ENCODE measurements at places on chromosomes 11 and 22. TPM values are rescaled to one million over a fixed set of nuclear protein-coding genes. Genes with fewer than 3 reads are reported as not detected.

DNA sequence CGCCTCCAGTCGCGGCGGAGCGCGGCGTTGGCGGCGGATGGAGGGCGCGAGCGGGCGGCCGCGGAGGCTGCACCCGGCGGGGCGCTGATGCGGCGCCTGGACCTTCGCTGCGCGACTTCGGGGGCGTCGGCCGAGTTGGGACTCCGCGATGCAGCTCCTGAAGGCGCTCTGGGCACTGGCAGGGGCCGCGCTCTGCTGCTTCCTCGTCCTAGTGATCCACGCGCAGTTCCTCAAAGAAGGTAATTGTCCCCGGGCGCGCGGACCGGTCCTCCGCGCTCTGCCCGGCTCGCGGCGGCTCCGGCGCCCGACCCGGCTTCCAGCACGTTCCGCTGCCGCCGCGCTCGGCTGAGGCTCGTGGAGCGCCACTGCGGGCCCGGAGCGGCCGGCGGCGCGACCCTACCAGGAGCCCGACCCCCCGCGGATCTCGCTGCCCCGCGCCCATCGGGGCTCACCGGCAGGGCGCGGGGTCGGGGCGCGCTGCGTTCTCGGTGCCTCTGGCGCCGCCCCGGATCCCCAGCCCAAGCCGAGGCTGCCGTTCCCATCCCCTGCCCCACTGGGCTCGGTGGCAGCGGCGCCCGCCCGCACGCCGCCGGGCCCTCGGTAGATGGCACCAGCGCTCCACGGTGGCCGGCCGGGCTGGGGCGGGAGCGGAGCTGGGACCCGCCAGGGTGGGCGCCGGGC, 1251.2 kb downstream of the BRD1 start:
- DNase-seq: peak; percentile 20

DNA sequence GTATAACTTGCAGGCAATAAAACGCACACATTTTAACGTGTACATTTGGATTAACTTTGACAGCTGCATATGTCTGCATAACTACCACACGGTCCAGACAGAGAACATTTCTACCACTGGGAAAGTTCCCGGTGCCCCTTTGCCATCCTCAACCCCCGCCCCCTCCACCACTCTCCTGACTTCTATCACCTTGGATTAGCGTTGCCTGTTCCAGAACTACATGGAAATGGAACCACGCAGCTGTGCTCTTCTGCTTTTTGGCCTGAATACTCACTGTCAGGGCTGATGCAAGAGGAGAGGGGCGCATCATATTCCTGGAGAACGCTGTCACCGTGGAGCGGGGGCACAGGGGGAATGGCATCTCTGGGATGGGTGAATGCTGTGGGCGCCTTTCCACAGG, 62.1 kb downstream of the LRP5 start:
- DNase-seq: no peak

DNA sequence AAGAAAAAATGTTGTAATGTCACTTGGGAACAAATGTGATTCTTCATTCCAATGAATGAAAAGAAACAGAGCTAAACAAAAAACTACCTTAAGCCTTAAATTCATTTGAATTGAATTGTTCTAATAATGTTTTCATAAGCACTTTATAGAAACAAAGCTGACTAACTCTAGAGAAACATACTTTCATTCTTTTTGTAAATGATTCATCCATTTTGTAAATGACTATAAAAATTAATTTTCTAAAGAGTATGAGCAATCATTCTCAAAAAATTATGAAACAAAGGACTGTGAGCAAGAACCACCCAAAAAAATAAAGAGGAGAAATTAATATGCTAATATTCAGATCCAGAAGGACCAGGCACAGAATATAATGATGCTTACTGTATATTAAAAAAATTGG, 986.5 kb upstream of the CHORDC1 start:
- DNase-seq: no peak

GRCh38 chr11:82734120-82734479, 436 bp upstream of the FAM181B start:
- no peak for DNase-seq

- peak; percentile 37 for DNase-seq
Observed at GRCh38 chr11:125338886-125339811, 156.9 kb downstream of the FEZ1 start.

DNA sequence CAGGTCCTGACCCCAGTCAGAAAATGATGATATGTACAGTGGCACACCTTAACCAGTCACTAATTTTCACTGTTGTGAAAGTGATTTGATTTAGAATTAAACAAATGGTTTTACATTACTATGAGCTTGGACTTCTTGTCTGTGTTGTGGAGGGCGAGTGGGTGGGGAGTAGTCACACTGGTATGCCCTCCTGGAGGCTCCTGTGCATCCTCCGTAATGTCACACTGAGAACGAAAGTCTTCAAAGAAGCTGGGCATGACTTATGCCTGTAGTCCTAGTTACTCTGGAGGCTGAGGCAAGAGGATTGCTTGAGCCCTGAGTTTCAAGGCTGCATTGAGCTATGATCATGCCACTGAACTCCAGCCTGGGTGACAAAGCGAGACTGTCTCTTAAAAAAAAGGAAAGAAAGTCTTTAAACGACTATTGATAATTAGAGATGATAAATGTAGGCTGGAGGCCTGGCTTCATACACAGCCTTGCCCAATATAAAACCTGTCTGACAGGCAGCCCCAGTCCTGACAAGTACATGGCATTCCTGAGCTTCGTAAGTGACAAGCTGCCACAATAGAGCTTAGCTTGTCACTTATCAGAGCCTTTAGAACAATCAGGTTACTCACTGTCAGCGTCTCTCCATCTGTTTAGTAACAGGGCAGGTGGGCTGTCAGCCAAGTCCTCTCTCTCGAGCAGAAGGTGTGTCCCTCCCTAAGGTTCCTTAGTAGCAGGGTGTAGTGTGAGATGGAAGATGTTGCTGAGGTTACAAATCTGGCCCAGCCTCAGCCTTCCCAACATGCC, 5.0 kb upstream of the LIMK2 start:
- peak; percentile 87 for DNase-seq

DNA sequence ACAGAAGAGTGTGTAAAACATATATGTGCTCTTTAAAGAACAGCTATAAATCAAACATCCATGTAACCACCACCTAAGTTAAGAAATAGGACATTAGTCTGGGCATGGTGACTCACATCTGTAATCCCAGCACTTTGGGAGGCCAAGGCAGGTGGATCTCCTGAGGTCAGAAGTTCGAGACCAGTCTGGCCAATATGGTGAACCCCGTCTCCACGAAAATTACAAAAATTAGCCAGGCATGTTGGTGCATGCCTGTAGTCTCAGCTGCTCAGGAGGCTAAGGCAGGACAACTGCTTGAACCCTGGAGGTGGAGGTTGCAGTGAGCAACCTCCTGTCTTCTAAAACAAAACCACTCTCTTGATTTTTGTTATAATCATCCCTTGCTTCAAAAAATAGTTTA, 103.3 kb downstream of the LRRC32 start:
- no peak for DNase-seq

GRCh38 chr11:82895437-82896091, 4.7 kb downstream of the PRCP start:
- no peak for DNase-seq

- no peak for DNase-seq
Observed at GRCh38 chr11:9060700-9061111, 30.7 kb downstream of the SCUBE2 start.

GRCh38 chr11:20066013-20066782, 94.1 kb downstream of the DBX1 start:
- no peak for DNase-seq

- no peak for DNase-seq
Observed at GRCh38 chr11:47441421-47441820, 7.5 kb downstream of the RAPSN start.

DNA sequence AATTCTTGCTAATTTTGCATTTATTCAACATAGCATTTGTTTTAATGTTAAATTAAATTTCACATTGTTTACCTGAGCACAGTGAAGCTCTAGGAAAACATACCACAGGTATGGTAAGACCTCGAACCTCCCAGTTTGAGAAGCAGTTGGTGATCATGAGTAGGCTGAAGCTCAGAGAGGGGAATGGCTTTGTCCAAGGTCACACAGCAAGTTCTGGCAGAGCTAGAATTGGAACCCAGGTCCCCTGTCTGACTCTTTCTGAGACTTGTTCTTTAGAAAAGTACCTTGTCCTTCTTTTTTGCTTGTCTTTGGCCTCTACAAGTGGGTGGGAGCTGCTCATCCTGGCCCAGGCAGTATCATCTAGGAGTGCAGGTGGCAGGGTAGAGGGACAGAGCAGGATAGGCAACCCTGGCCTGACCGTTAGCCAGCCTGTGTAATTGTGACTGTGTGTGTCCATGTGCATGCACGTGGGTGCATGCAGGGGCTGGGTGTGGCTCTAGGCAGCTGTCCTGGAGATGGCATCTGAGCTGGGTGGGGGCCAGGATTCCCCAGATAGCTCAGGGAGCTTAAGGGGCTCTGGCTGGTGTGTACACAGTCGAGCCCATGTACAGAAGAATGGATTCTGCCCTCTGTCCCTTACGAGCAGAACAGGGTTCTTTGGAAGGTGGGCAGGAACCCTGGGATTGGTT, 21.6 kb downstream of the PHLDB1 start:
- DNase-seq: no peak

GRCh38 chr11:35272391-35272902, 133.5 kb downstream of the CD44 start:
- DNase-seq: no peak

GRCh38 chr11:17252704-17253103, 23.8 kb upstream of the NUCB2 start:
- DNase-seq: no peak

DNA sequence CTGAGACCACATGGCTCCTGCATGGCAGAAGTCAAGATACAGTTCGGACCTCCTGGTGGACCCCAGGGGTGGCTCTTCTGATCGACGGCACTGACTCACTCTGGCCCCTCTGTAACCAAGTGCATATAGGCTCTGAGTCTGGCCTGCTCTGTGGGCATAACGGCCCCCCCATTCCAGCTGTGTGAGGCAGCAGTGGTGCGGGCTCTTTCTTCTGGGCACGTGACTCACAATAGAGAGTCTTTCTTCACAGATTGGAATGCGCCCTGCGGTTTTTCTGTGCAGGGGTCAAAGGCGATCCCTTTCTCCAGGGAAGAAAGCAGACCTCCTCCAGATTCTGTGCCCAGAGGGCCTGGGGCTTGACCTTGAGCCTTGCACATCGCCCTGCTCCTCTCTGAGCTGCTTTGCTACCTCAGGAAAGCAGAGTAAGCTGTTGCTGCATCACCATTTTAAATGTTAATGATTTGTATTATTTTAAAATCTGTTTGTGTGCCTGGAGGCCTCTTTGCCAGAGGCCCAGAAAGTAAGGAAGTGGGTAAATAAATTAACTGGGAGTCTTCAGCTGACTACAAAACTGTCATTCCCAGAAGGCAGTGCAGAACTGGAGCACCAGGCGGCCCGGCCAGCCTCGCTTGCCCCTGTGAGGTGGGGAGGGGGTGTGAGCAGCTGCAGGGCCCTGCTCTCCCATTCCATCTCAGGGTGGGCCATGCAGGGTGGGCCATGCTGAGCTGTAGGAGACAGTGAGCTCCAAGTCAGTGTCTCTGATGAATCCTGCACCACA, 199.0 kb downstream of the GRIK4 start:
- DNase-seq: peak; percentile 60

GRCh38 chr11:64718084-64718779, 4.8 kb downstream of the NRXN2 start:
- DNase-seq: no peak

- peak; percentile 50 for DNase-seq
Observed at GRCh38 chr11:3165916-3166267, 782 bp upstream of the OSBPL5 start.

DNA sequence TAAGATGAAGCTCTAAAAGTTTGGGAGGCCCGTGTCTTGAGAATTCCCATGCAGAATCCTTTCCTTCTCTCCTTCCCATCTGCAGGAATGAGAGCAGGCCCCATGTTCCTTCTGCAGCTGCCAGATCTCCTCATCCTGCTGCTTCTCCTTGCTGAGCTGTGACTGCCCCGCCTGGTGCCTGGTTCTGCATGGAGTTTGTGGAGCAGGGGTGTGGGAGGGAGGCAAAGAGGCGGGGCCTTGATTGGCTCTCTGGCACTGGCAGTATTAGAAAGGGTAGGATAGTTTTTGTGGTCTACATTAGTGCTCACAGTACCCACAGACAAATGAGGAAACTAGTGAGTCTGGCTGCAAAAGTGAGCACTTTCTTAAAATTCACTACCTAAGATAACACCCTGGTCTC, 91.1 kb upstream of the CLPB start:
- no peak for DNase-seq

- no peak for DNase-seq
Observed at GRCh38 chr11:19978668-19979518, 181.4 kb downstream of the DBX1 start.

DNA sequence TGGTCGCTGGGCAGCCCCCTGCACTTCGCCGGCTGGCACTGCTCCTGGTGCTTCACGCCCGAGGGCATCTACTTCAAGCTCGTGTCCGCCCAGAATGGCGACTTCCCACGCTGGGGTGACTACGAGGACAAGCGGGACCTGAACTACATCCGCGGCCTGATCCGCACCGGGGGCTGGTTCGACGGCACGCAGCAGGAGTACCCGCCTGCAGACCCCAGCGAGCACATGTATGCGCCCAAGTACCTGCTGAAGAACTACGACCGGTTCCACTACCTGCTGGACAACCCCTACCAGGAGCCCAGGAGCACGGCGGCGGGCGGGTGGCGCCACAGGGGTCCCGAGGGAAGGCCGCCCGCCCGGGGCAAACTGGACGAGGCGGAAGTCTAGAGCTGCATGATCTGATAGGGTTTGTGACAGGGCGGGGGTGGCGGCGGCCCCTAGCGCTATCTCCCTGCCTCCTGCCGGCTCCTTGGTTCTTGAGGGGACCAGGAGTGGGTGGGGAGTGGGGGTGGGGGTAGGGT, 13.5 kb upstream of the MIEF1 start:
- no peak for DNase-seq

GRCh38 chr22:24441406-24442351, 14.3 kb downstream of the ADORA2A start:
- no peak for DNase-seq

DNA sequence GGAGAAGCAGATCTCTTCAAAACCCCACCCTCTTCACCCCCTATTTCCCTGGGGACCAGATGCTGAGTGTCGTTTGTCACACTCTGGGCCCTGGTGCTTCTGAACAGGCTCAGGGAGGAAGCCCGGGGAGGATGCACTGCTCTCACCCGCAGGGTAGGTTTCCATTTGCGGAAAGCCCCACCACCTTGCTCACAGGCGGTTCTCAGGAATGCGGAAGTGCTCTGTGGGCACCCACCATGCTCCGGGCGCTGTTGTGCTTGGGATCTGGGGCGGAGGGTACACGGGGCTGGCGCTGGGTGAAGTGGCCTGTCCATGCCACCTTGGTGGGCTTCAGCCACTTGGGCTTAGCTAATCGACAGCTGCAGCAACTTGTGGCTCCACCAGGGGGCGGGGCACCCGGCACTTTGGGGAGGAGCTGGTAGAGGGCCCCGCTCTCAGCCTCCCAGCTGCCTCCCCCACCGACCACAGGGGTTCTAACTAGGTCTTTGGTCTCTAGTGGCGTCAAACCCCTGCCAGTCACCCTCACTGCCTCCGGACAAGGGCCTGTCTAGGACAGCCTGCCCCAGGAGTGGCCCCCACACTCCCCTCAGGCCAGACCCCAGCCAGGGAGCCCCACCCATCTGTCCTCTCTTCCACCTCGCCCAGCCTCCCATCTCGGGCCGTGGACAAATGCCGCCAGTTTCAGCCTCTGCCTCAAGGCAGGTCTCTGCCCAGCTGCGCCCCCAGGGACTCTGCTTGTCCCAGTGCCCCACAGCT, 7.4 kb downstream of the NDUFV1 start:
- DNase-seq: peak; percentile 90

CASP4 gene
- polyA plus RNA-seq: 78.5 TPM

TRABD gene
- polyA plus RNA-seq: 20.2 TPM

MMP3 gene
- polyA plus RNA-seq: not detected

PRG3 gene
- polyA plus RNA-seq: 0.69 TPM

BIK gene
- 0.97 TPM for polyA plus RNA-seq

GPHA2 gene
- polyA plus RNA-seq: 0.25 TPM

PLEKHA7 gene
- polyA plus RNA-seq: 33.7 TPM

CSNK2A3 gene
- polyA plus RNA-seq: 0.46 TPM

Measured in left lung (tissue), 14 donors.